Occipital lobe (tissue), 3 donors: ENCODE measurements at places on chromosomes 4 and X.

- DNase-seq = no peak
These were observed 223.8 kb upstream of the BOD1L1 start for GRCh38 chr4:13851085-13851940.

GRCh38 chr4:5371415-5372190, 320.3 kb downstream of the STK32B start:
- DNase-seq = no peak

- no peak for DNase-seq
These were observed 894.4 kb downstream of the FAT4 start for GRCh38 chr4:126209147-126209546.

DNA sequence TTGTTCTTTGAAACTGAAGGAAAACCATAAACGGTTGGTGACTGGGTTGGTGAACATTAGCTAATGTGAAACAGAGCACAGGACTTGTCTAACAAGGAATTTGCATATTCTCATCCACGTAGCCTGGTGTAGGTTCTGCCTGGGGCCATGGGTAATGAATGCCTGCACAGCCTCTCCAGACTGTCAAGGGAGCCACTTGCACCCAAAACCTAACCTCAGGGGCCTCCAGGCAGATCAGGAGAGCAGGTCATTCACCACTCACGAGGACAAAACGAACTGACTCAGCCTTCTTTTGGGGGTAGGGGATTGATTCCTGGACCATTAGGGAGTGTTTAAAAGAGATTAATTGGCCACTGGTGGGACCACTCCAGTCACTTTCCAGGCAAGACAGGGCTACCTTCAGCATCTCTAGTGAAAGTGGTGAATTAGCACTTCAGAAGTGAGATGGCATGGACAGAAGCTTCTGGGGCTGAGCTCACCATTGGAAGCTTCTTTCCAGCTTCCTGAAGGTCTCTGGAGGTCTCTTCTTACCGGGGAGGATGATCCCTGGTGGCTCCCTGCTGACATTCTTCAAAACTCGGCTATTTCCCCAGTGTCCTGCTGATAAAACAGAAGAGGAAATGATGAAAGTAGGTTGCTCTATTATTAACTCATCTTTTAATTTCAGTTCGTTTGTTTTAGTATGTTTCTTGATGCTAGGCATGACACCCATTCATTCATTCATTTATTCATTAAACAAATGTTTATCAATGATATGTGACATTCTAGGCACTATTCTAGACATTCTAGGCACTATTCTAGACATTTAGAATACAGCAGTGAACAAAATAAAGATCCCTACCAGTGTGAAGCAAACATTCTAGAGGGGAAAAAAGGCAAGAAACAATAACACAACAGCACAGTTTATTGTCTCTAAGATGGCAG, 104.5 kb upstream of the LNX1 start:
- DNase-seq = no peak
